Hematopoietic multipotent progenitor cell treated with erythropoietin and hydrocortisone succinate and interleukin-3 and kit ligand, for 4 days (in vitro differentiated cells): ENCODE measurements at places on chromosomes 2 and 18.

DNA sequence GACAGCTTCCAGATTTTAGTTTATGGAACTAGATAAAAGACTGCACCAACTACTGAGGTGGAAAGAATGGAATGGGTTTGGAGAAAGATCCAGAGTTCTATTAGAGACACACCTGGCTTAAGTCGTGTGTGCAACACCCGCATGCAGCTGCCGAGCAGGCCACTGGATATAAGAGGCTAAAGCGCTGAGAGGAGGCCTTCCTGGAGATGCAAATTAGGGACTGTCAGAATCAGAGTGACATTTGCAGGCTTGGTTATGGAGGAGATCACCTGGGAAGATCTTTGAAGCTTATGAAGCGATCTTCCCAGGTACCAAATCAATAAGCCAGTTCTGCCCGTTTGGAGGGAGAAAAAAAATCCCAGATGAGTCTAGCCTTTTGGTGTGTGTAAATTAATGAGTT lies 30.4 kb upstream of the KLHL29 start:
- DNase-seq, result no peak

DNA sequence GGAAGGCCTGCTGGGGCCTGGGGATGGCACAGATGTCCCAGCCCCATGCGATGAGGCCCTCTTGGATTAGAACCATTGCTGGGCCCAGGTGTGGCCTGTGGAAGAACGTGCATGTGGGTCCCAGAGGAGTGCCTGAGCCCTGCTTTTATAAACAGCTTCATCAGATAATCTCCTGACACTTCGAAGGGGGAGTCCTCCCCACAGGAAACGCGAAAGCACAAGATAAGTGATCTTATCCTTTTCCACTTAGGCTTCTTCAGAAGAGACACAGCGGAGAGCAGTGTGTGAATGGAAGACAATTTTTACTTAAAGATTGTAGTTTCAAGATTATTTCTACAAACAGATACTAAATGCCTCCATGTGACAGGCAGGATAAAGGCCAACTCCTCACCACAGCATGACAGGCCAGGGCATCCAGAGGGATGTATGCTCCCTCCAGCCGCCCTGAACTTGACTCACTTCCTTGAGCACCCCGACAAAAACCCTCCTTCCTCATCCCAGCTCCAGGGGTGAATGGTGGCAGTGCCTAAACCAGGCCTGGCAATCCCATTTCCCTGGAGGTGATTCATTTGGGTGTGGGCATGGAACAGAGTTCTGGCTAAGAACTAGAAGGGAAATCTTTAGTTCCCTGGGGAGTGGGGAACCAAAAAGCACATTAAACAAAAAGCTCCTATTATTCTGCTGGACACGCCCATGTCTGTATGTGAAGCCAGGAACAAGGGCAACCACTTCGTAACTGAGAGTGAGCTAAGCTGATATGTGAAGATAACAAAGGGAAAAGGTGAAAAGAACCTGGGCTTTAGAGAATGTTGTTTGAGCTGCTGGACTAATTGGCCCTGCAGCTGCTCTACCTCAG lies 56.2 kb upstream of the TMEM163 start:
- DNase-seq, result peak; percentile 75

DNA sequence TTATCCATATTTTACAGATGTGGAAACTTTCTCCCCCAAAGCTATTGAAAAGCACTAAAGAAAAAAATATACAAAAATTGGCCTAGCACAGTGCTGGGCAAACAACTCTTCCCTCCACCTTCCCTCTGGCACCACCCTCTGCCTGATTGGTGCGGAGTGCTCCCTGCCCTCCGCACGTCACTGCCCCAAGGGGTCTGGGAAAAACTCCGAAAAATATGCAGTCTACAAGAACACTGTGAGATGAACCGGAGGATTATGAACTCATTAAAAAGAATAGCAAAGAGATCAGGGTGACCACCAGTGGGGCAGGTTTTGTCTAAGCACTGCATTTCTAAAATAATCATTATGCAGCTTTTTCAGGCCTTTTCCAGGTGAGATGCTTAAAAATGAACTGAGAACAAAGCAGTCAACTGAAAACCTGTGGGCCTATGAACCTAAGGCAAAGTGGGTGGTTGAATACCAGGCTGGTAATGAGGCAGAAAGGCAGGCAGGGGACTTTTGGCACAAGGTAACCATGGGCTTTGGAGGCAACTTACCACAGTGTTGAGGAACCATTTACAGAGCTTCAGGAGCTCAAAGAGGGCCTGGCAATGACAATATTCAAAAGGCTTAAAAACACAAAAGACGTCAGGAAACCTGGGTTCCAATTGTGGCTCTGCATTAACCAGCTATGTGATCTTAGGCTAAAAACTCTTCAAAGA lies 57.5 kb downstream of the AAK1 start:
- no peak for DNase-seq

- DNase-seq, result no peak
Observed at GRCh38 chr2:66853585-66853984, 418.7 kb downstream of the MEIS1 start.

DNA sequence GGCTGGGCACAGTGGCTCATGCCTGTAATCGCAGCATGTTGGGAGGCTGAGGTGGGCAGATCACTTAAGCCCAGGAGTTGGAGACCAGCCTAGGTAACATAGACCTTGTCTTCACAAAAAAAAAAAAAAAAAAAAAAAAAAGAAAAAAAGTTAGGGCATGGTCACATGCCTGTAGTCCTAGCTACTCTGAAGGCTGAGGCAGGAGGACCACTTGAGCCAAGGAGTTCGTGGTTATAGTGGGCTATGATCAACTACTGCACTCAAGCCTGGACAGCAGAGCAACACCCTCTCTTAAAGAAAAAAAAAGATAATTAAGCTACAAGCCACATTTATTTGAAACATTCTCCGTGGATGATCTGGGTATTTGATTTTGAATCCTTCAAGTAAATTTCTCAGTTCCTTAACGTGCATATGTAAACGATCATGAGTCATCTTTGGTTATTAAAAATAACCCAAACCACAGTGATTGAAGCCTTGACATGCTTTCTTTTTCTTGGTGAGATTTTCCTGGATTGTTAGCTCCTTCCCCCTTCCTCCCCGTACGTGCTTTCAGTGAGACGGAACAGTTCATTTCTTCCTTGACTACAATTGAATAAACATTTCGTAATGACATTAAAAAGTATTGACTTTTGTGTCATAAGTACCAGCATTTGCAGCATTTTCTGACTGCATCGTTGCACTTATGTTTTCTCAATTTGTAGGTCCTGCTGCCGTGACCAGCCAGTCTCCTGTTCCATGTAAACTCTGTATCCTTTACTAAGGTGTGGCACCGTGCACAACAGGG lies 20.3 kb downstream of the RMC1 start:
- DNase-seq, result no peak

GRCh38 chr2:144082327-144082726 lies 437.6 kb downstream of the ZEB2 start:
- peak; percentile 6 for DNase-seq

GRCh38 chr18:7524786-7525185 lies 42.3 kb upstream of the PTPRM start:
- DNase-seq, result no peak

GRCh38 chr2:232609607-232610006 lies 23.8 kb upstream of the EFHD1 start:
- DNase-seq, result no peak

DNA sequence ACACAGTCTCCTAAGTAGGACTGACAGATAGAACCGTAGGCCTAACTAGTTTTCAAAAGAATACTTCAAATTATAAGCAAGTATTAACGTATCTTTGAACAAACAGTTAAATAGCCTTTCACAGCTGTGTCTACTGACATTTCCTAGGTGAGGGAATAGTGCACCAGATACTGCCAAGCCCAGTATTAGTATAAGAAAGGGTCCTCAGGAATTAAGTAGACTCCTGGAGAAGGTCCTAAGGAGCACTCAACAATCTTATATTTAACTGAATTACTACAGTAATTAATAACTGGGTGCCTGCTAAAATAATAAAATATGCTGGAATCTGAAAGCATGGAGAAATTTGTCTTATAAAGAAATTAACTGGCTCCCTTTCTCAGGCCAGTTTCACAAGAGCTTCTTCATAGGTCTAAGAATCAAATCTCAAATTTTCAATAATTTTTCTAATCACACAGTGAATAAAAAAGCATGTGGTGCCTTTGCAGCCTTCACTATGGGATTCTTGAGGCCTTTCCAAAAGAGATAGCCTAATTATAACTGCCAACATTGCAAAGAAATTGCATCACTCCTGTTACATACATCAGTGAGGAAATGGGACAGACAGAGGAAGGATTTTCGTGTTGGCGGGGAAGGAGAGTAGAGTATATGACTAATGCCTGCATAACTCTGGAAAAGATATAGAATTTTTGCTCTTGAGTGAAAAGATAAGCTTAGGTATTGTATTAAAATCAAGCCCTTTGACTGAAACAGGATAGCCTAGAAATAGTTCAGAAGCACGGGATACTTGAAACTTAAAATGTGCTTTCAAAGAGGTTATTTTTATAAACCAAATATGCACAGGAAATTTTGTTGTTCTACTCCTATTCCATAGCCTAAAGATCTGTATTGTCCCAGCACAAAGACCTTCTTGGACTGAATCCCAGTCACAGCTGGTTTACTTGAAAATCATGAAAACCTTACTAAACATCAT lies 228.6 kb upstream of the STK17B start:
- DNase-seq, result peak; percentile 5

DNA sequence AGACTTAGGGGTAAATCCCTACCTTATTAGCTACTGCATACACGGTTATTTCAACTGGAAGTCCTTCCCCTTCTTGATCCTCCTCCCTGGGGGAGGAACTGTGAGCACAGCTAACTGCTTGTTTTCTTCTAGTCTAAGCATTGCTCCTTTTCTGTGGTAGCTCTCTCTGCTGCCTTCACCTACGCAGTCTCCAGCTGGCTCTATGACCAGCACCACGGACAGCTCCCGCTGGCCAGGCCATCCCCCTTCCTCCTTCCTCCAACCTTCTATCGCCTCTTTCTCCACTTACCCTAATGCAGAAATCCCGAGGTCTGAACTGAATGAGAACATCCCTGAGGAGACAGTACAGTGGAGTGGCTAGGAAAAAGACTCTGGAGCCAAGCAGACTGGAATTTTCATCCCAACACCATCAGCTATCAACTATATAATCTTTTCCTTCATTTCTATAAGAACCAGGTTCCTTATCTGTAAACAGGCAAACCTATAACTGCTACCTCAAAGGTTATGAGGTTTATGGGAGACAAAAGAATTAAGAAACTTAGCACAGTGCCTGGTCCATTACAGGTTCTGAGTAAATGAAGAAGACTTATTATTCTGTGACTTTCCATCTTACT lies 4.7 kb upstream of the CFAP65 start:
- peak; percentile 73 for DNase-seq
